ENCODE measurements at places on chromosomes 2 and 18. TPM values are rescaled to one million over a fixed set of nuclear protein-coding genes. Genes with fewer than 3 reads are reported as not detected.

Gene LTBP1
- 30.8 TPM for total RNA-seq

Gene SULT1C2
- not detected for total RNA-seq

Gene CBLN2
- 3.1 TPM for total RNA-seq

Gene ASB3
- 24.7 TPM for total RNA-seq

Gene SEPTIN10
- total RNA-seq = 104 TPM

Gene FBXO48
- 0.60 TPM for total RNA-seq

Gene CACNB4
- total RNA-seq = 4.5 TPM

Gene EVX2
- total RNA-seq = not detected

Gene FAM98A
- 22.1 TPM for total RNA-seq

Gene TEKT4
- not detected for total RNA-seq

Gene PRSS56
- total RNA-seq = not detected

Gene CGREF1
- 15.9 TPM for total RNA-seq

Gene PLA2R1
- 22.7 TPM for total RNA-seq

Gene SNTG2
- 39.8 TPM for total RNA-seq

Gene NYAP2
- total RNA-seq = not detected

Gene REG3G
- not detected for total RNA-seq

Gene ASB18
- total RNA-seq = not detected

Gene ABCG5
- not detected for total RNA-seq

Gene CFAP221
- total RNA-seq = 0.42 TPM

Gene ALPI
- total RNA-seq = not detected

Gene SKOR2
- not detected for total RNA-seq

Gene WIPF1
- 49.2 TPM for total RNA-seq

Gene EGR4
- total RNA-seq = not detected

Gene G6PC2
- not detected for total RNA-seq

Gene MAIP1
- total RNA-seq = 9.0 TPM

Gene CRYGC
- not detected for total RNA-seq

Gene GPAT2
- 12.4 TPM for total RNA-seq

All from tibial nerve (tissue), 4 donors.